MG63 (cell line): ENCODE measurements at places on chromosomes 11 and 22.

DNA sequence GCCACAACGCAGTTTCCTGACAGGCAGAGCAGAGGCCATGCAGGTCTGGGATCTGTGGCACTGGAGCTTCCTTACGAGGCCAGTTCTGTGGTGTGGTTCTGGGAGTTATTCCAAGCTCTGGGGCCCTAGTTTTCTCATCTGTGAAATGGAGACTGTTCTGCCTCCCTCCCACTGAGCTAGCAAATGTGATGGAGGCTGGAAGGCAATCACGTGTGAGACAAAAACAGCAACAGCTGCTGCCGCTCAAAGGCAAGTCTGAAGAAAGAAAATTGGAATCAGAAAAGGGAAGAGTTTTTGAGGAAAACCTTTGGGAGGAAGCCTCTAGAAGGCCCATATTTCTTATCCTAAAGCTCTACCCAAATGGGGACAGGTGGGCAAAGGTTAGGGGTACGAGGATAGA is 8.3 kb upstream of the RIC3 start:
- no peak for DNase-seq

GRCh38 chr22:16956290-16956689 is 51.7 kb downstream of the GAB4 start:
- DNase-seq: peak; percentile 10

- DNase-seq: no peak
Measured at GRCh38 chr22:17832665-17833064, 58.4 kb upstream of the BID start.

GRCh38 chr11:48077251-48077650 is 96.9 kb downstream of the PTPRJ start:
- peak; percentile 24 for DNase-seq

DNA sequence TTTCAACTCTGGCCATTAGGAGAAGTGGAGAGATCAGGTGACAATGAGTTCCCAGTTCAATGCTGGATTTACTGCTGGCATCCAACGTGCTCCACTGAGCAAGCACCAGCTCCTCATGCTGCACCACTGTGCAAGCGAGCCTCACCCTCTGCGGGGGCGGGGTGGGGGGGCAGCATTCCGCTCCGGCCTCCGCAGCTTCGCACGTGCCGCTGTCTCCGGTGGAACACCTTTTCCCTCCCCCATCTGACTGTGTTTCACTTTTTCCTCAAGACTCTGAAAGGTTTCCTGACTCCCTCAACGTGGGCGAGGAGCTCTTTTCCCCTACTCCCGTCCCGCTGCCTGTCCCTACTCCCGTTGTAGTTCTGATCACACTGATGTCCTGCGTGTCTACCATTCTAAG is 835 bp upstream of the RHOD start:
- no peak for DNase-seq

DNA sequence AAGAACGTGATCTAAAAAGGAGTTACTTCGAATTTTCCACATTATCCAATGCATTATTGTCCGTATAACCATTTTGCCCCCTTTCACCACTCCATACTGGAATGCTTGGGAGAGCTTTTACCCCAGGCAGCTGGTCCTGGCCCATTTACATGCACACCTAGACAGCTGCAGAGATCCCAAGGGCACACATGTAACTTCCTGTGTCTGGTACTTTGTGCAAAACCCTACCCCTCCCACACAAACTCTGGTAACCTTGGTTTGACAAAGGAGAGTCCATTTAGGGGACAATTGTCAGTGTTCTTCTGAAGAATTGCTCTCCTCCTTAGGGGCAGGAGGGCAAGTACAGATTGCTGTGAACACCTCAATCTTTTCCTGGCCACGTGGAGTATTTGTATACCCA is 57.3 kb upstream of the SORL1 start:
- DNase-seq: no peak

- no peak for DNase-seq
Measured at GRCh38 chr22:20237480-20238440, 30.4 kb downstream of the RTN4R start.

DNA sequence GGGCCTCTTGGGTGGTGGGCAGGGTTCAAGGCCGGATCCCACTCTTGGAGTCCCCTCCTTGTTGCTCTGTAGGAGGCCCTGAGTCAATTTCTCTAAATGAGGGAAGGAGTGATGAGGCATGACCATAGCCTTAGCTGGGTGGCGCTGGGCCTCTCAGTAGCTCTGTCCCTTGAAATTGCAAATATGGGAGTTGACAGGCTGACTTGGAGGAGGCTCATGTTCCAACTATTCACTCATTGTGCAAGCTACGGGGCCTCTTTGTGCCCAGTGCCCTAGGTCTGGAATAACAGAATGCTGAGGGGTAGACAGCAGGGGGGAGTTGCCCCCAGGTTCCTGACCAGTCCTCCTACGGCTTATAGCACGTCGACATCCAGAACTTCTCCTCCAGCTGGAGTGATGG is 8.0 kb downstream of the SELENOM start:
- no peak for DNase-seq

DNA sequence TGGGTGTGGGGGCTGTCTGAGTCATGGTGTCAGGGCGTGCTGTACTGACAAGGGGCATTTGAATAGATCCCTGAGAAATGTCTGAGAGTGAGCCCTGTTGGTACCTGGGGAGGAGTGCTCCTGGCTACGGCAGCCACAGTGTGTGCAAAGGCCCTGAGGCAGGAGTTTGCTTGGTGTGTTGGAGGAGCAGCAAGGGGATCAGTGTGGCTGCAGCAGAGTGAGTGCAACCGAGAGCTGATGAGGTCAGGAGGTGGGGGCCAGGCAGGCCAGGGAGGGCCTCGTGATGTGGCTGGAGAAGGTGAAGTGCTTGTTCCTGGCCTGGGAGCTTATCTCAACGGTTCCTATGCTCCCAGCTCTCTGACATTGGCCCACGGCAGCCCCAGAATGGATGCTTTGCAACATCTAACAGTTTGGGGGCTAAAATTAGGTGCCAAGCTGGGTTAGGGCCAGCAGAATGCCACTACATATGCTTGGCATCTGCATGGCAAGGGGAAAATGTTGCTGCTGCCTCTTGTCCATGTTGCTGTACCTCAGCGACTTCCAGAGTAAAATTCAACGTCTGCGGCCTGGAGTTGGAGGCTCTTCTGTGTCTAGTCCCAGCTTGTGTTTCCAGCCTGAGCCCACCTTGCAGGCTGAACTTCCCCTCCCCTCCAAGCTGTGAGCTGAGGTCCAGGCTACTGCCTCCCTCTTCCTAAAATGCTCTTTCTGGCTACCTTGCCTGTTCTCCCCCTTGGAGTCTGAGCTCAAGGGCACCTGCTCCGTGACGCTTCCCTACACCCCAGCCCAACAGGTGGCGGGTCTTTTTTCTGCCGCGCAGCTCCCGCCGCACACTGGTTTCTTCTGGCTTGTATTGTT is 48.2 kb upstream of the MYEOV start:
- no peak for DNase-seq

GRCh38 chr22:43859176-43859575 is 3.1 kb downstream of the SULT4A1 start:
- no peak for DNase-seq

GRCh38 chr11:12687740-12688139 is 13.5 kb downstream of the TEAD1 start:
- DNase-seq: no peak

- DNase-seq: no peak
Measured at GRCh38 chr11:82771781-82772180, 38.1 kb upstream of the FAM181B start.

DNA sequence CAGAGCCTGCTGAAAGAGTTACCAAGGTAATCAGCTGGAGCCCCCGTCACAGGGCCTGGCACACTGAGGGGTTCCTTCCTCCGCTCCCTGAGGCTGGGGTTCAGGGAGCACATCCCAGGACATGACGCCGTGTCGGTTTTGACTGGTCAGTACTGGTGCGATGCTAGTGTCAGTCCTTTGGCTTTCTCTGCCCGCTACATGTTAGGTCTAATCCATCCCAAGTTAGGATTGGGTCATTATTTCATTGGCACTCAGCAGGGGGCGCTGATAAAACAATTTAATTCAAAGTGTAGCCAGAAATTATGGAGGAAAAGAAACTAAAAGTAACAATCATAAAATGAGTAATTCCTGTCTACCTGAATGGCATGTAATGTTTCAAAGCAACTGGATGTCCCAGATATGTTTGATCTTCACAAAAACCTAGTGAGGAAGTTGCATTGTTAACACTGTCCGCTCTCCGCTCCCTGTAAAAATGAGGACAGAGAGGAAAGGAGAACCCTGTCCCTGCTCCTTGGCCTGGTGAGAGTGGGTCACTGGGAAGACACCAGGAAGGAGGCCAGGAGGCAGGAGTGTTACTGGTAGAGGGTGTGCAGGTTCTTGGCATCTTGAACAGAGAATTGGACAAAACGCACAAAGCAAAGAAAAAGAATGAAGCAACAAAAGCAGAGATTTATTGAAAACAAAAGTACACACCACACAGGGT is 27.1 kb downstream of the TSKU start:
- DNase-seq: no peak
